ENCODE measurements at places on chromosomes 4 and X.

- no peak for DNase-seq
These were observed 54.8 kb downstream of the ZFX start for GRCh38 chrX:24204331-24204730.

DNA sequence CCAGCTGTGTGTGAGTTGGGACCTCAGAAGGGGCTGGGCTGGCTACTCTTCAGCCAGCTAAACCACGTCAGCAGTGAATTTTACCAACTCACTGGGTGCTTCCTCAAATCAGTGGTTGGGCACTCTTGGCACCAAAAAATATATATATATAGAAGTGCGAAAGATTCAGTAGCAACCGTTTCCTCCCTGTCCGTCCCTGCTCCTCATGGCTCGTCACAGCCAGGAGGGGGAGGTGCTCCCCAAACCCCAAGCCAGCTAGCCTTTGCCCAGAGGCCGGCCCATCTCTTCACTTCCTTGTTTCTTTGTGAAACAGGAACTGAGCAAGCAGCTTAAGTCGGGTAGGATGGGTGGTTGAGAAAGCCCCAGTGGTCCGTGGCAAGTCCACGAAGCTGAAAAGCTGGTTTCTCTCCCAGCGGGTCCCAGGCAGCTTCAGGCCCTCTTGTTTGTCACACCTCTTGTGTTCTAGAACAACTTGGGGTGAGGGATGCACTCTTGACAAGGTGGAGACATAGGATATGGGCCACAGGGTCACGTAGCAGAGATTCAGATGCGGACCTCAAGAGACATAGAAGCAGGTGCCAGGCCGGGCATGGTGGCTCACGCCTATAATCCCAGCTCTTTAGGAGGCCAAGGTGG is 6.8 kb upstream of the SASH3 start:
- no peak for DNase-seq

GRCh38 chr4:24476282-24476681 is 108.1 kb downstream of the DHX15 start:
- peak; percentile 31 for DNase-seq

GRCh38 chr4:176794151-176794550 is 1.4 kb upstream of the VEGFC start:
- DNase-seq: no peak

GRCh38 chr4:119124352-119124751 is 11.3 kb upstream of the MYOZ2 start:
- DNase-seq: no peak

GRCh38 chr4:151169223-151169622 is 69.8 kb downstream of the RPS3A start:
- peak; percentile 49 for DNase-seq

DNA sequence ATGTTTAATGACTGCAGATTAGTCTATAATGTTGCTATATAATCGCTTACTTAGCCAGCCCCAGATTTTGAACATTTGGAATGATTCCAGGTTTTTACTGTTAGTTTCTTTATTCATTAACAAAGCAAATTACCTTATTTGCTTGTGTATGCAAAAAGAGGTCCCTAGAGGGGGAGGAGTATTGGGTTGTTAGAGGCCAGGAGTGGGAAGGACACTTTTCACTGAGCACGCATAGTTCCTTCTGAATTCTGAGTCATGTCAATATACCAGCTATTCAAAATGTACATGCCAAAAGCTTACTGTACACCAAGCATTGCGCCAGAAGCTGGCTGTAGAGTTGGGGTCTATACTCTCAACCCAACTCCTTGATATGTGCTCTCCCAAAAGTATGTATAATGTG is 5.1 kb upstream of the DGAT2L6 start:
- no peak for DNase-seq

All from neural progenitor cell (in vitro differentiated cells).